Kidney capillary endothelial cell (primary cell): ENCODE measurements at places on chromosomes 16 and 17.

GRCh38 chr16:48365025-48365600 is 20.1 kb downstream of the SIAH1 start:
- DNase-seq = no peak

- DNase-seq = no peak
Measured at GRCh38 chr16:88936556-88937205, 40.3 kb downstream of the CBFA2T3 start.

DNA sequence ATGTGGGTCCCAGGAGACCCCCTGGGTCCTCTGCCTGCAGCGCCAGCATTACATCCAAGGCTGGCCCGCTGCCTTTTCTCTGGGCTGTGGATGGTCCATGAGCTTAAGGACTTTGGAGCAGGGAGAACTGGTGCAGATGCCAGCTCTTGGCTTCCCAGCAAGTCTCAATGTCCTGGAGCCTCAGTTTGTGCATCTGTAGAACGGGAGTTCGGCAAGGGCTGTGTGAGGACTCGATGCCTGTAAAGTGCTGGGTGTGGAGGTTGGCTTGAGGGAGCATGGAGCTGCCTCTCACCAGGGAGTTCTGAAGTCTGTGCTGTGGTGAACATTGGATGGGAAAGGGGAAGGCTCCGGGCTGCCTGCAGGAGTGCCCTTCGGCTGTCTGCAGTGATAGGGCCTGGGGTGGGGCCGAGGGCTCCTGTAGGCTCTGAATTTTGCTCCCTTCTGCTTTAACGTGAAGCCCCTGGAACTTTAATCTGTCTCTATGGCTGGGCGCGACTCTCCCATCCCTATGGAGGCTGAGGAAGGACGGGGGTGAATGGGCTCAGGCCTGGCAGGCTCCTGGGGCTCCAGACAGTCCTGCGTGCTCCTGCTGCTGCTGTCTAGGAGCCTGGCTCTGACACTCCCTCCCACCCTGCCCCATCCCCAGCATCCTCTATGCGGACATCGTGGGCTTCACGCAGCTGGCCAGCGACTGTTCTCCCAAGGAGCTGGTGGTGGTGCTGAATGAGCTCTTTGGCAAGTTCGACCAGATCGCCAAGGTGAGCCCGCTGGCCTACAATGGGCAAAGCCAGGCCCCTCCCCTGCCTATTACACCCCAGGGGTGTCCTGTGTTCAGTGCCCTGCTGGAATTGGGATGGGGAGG is 27.9 kb downstream of the ADCY7 start:
- no peak for DNase-seq

DNA sequence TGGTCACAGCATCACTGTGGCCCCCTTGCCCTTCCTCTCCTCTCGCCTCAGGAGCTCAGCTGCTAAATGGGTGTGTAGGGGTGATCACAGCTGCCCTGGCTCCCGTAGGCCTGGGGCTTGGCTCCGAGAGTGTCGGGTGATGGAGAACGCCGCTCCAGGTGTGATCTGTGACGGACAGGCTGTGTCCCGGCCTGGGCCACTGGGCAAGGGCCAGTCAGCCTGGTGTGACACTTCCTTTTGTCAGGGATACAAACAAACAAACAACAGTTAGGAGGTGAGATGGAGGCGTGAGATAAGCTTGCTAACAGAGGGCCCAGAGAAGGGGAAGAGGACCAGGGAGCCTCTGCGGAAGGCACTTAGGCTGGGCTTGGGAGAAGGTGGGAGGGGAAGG is 2.0 kb downstream of the ADGRG1 start:
- no peak for DNase-seq

- no peak for DNase-seq
Measured at GRCh38 chr16:87550495-87550961, 51.8 kb upstream of the JPH3 start.
